Stimulated activated CD4-positive, alpha-beta T cell treated with anti-CD3 and anti-CD28 coated beads, Interleukin-1b, Interleukin-23, amount 100 ng/mL, for 1 hour (primary cell): ENCODE measurements at places on chromosomes 1 and 21.

DNA sequence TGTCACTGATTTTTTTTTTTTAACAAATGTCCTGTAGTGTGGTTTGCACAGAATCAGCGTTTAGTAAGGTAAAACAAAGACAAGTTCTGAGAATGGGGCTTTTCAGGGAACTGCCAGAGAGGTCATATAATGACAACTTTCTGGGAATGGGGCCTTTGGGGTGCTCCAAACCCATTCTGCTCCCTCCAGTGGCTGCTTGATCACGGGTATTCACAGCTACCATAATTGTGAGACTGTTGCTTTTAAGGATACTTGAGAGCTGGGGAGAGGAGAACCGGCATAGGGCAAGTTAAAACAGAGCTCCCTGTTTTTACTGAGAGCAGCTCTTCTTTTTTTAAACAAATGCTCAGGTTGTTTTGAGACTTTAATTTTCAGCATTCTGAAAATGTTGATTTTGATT lies 48.2 kb downstream of the CYP2J2 start:
- no peak for DNase-seq

DNA sequence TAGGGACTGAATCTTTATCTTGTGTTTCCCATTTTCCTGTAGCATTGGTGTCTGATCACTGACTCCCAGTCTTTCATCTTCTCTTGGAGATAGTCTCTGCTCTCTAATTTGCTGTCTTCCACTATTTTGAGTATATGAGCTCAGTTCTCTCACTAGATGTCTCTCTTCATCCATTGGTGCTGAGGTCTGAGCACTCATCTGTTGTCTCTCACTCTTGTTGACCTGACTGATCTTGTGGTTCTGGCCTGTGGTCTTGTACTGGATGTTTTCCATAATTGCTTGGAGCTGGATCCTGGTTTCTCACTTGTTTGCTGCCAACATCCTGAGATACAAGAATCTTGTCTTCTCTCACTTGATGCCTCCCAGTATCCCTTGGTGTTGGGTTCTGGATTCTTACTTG lies 25.1 kb upstream of the S100A11 start:
- DNase-seq: no peak

DNA sequence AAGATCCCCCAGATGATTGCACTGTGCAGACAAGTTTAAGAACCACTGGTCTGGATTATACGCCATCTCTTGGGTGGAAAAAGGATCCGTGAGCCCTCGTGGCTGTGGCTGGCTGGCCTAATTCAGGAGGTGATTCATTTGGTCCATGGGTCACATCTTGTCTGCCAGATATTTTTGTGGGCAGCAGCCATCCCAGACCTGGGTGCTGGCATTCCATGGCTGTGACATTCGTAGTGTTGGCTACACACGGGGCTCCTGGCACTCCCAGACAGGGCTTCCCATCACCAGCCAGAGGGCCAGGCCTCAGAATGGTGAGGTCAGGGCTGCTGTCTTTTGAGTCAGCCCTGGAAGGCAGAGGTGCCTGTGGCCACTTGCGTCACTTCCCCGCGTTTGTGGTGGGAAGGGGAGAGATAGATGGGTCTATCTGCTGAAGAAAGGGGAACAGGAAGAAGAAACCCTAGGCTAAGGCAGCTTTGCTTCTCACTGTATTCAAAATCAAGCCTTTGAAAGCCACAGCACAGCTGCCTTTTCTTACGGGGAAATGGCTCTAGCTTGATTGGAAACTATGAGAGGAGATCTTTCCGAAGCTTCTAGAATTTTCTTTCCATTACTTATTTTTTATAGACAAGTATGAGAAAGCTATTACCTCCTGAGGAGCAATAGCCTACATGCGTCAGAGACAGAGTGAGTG lies 32.4 kb downstream of the EIF2D start:
- no peak for DNase-seq

DNA sequence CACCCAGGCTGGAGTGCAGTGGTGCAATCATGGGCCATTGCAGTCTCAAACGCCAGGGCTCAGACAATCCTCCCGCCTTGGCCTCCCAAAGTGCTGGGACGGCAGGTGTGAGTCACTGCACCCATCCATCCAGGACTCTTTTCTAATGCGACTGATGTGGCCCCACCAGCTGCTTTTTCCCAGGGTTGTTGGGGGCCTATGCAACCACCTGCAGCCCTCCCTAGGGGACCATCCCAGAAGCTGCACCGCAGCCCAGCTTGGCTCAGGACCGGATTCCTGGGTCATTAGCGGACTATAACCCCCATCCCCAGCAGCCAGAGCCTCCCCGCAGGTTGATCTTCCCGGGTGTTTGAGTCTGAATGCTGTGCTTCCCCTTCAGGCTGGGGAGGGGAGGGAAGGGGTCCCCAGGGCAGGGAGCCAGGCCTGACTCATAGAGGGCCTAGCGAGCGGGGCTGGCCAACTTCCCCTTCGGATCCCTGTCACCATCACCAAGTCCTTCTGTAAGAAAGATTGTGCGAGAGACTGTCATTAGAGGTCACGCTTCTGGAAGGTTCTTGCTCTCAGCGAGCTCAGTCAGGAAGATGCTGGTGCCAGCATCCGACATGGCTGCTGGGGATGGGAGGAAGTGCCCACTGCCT lies 108.7 kb upstream of the ACTRT2 start:
- no peak for DNase-seq

GRCh38 chr1:58796416-58796815 lies 12.6 kb upstream of the JUN start:
- no peak for DNase-seq

GRCh38 chr1:6285336-6285735 lies 24.4 kb upstream of the GPR153 start:
- no peak for DNase-seq

GRCh38 chr1:160429125-160429561 lies 28.8 kb downstream of the VANGL2 start:
- no peak for DNase-seq

GRCh38 chr1:112296908-112297307 lies 99.1 kb upstream of the CTTNBP2NL start:
- DNase-seq: no peak

- no peak for DNase-seq
Measured at GRCh38 chr21:18663663-18664062, 260.1 kb upstream of the TMPRSS15 start.

- peak; percentile 34 for DNase-seq
Measured at GRCh38 chr1:52927212-52928014, at the start of gene SCP2. Gene SCP2, plus strand, starts transcription at chr1:52927276. Its CDS starts 121 bp downstream, at chr1:52927397.

GRCh38 chr21:35614396-35614921 lies 445.9 kb downstream of the SETD4 start:
- DNase-seq: no peak
